ENCODE measurements at places on chromosomes 7 and 10. TPM values are rescaled to one million over a fixed set of nuclear protein-coding genes. Genes with fewer than 3 reads are reported as not detected.

- no peak for DNase-seq
Observed at GRCh38 chr10:29356931-29357330, 68.1 kb downstream of the LYZL1 start.

- DNase-seq = no peak
Observed at GRCh38 chr7:110704225-110704624, 386.7 kb upstream of the LRRN3 start.

Gene LRRC18
- total RNA-seq = not detected

GRCh38 chr7:3065724-3066143 is 22.1 kb upstream of the CARD11 start:
- no peak for DNase-seq

DNA sequence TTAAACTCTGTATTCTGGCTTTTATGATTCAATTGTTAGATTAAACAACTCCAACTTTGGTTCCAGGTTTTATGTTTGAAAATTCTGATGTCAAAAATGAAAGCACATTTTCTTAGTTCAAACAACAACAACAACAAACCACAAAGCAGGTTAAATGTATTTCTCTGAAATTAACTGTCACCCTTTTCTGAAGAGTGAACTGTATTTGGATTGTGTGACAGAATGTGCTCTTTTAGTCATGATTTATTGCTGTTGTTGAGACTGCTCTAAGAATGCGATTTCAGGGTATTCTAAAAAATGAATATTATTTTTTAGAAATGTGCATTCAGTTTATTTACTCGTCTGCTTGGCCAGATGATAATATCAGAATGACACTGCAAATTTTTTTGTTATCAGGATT is 144.1 kb downstream of the GNAI1 start:
- no peak for DNase-seq

DNA sequence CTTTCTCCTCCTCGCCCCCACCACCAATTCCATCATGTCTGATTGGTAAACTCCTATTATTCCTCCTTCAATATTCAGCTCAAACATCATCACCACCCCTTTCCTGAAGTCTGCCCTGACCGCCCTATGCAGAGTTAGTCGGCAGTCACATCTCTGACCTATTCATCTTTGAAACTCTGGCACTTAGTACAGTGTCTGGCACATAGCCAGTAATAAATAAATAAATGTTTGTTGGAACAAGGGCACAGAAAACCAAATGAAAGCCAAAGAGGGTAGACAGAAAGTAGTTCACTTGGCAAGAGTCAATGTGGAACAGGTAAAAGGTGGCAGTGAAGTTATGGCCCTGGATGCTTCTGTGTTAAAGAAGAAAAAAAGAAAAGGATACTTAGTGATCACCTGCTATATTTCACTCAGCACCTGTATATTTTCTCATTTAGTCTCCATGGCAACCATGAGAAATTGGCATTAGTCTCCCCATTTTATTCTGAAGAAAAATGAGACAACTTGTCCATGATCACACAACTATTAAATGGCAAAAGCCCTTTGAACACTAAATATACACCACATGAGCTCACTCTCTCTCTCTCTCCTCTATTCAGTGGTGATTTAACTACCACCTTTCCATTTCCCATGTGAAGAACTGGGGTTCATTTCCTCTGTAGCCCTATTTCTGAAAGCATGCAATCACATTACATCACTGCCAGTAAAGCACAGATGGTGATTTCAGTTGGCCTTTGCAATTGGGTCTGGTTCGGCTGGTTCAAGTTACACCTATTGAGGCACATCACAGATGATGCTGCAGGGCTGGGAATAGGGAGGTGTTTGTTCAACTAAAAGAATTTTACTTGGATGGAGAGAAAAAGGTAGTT is 25.3 kb downstream of the CHCHD3 start:
- no peak for DNase-seq

Gene CPVL
- total RNA-seq = 50.2 TPM

DNA sequence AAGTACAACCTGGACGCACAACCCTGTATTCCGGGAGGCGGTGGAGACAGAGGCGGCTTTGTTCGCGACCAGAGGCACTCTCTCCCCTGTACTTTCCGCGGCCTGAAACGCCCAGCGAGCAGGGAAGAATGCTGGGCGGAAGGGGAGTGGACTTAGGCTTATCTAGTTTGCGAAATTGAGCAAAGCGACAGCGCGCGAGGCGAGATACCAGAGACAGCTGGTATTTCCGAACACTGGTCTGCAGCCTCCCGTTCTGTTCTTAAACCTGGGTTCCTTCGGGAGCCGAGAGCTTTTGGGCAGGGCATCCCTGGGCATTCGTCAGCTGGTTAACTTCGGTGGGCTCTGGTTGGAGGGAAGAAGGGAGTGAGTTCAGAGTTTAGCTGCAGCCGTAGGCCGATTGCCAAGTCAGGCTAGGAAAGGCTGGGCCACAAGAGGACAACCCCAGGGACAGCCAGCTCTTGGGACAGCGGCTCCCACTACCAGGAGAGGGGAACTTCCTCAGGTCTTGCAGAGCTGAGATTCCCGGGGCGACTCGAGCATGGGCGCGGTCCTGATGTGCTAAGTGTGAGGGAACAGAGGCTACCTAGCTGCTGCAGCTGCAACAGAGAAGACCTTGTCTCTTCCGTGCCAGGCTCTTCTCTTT is 3.9 kb downstream of the HMX3 start:
- no peak for DNase-seq
